ENCODE measurements at places on chromosomes 6 and 20.

GRCh38 chr20:45911486-45912343 is at the start of gene PLTP:
Gene PLTP, minus strand, starts transcription at chr20:45912155. Its CDS starts 703 bp downstream, at chr20:45911452.
- peak; percentile 23 for DNase-seq

DNA sequence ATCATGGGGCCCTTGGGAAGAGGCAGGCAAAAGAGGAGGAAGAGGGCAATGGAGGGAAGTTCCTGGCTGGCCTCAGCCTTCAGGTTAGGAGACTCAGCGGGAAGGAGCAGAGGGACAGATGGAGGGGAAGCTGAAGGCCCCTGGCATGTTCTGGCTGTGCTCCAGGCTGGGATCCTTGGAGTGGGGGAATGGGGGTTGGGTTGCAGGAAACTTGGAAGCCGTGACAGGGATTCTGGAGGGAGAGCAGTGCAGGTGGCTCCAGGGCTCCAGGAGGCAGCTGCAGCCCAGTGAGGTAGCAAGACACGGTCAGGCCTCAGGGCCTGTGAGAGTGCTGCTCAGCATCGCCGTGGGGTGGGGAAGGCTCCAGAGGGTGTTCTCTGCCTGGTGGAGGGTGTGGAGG is 64.6 kb upstream of the SCP2D1 start:
- DNase-seq, result no peak

GRCh38 chr6:37807656-37808055 is 11.9 kb upstream of the ZFAND3 start:
- DNase-seq, result no peak

- DNase-seq, result no peak
These were observed 157.6 kb upstream of the OLIG3 start for GRCh38 chr6:137651591-137652335.

DNA sequence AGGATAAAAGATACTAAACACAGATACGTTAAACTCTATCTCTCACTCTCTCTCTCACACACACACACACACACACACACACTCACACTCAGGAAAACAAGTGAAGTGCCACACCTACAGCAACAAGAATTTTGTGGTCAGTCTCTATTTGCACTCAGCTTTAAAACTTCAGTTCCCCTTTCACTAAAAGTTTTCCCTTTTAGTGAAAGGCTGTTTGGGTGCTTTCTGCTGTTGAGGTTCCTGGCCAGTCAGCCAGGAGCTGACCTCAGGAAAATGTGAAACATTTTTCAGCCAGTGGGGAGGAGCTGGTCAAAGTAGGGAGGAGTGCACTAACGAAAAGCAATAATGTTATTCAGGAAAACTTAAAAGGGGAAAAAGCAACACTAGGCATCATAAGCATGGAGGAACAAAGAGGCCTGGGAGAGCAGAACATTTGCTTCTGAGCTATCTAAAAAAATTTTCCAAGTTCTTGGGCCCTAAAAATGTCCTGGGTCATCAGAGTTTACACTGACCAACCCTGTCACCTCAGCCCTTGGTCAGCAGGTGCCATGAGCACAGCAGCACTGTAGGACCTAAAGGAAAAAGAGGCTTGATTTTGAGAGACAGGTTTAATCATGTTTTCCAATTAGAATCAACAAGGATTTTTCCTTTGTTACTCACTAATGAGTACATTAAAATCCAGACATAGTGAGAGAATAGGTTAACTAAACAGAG is 30.7 kb upstream of the NT5E start:
- DNase-seq, result no peak

DNA sequence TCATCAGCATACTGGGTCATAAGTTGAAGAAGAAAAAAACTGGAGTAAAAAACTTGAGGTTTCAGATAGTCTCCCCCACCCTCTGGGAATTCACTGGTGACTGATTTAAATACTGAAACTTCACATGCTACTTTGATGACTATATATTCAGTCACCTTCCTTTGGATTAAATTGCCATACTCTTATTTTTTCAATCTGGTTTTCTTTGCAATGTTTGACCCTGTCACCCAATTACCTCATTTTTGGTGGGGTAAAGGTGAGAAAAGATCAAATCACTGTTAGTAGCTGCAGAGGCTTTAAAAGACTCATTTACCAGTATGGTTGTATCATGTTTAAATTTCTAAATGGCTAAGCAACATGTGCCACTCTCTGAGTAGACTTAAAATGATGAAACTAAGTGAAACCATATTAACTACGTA is 862.7 kb upstream of the FLRT3 start:
- DNase-seq, result no peak

GRCh38 chr6:56840467-56841380 is 114.2 kb upstream of the BEND6 start:
- peak; percentile 87 for DNase-seq

DNA sequence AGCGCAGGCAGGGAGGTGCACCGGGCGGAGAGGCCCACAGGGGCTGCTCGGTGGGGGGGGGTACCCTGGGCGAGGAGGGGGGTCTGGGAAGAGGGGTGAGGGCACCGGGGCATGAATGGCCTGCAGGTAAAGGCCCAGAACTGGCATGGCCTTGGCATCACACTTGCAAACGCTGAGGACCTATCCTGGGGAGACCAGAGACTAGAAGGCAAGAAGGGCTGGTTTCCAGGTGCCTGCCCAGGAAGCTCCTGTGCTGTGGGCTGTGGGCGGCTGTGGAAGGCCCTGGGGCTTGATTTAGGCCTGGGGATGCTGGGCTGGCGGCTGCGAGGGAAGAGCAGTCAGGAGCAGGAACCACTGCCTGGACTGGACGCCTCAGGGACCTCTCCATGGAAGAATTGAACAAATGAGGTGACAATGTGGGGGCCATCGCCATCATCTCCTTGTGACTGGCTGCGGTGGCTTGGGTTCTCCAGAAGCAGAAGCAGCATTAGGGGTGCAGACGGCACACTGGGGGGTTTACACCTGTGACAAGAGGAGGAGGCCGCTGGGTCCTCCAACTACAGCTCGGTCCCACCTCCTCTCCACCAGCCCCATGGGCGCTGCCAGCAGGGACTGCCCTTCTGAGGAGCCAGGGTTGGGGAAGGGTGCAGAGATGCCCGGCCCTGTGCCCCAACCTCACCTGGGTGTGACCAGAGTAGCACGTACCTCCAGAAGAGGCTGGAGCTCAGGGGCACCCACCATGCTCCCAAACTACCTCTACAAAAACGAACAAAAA is 32.1 kb upstream of the IRF4 start:
- no peak for DNase-seq

Measured in HCEC 1CT (cell line).